Activated naive CD4-positive, alpha-beta T cell treated with Interleukin-2 at 50 U/mL for 16 hours (primary cell): ENCODE measurements at places on chromosomes 4 and X.

GRCh38 chrX:404656-405055 lies 17.9 kb upstream of the PPP2R3B start:
- DNase-seq: no peak

GRCh38 chrX:100395781-100396180 lies 14.3 kb downstream of the PCDH19 start:
- no peak for DNase-seq

DNA sequence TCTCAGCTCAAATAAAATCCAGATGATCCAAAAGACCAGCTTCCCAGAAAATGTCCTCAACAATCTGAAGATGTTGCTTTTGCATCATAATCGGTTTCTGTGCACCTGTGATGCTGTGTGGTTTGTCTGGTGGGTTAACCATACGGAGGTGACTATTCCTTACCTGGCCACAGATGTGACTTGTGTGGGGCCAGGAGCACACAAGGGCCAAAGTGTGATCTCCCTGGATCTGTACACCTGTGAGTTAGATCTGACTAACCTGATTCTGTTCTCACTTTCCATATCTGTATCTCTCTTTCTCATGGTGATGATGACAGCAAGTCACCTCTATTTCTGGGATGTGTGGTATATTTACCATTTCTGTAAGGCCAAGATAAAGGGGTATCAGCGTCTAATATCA lies 18.7 kb upstream of the TLR8 start:
- no peak for DNase-seq

- no peak for DNase-seq
Measured at GRCh38 chr4:177680308-177680707, 238.1 kb upstream of the AGA start.

- no peak for DNase-seq
Measured at GRCh38 chr4:76784237-76784636, 113.7 kb downstream of the SOWAHB start.

- peak; percentile 72 for DNase-seq
Measured at GRCh38 chr4:74228691-74229640, 71.0 kb downstream of the MTHFD2L start.

DNA sequence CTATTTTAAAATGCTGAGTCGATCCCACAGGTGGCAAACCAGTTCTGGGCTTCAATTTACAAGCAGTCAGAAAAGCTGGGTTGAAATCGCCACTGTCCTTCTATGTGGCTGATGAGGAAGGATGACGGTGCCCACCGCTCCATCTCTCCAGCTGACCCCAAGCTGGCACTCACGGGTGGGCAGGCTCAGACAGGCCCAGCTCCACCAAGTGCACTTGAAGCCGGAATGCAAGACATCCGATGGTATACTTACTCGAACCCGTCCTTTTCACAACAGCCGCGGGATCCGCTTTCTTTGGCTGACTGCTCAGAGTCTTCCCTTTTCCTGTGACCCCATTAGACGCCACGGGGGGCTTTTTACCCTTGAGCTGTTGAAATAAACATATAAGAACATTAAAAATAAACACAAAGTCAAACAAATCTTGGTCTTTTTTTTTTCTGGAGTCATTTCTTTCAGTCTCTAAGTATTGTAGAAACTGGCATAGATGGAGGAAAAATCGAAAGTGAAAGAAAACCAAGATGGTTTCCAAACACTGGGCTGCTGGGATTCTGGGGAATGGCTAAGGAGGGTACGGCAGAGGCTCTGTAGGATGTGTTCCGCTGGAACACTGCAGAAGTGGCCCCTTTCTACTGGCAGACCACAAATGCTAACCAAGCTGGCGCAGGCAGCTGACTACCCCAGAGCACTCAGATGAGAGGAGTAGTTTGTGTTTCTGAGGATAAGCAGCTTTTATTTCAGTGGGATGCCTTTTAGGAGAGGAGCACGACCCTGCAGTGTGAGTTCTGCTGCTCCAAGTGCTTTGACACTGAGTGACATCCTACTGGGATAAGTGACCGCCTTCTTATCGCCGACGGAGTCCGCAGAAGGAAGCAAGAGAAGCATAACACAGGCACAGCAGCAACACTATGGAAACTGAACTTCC lies 160.9 kb downstream of the AFAP1 start:
- no peak for DNase-seq
